Stimulated activated CD8-positive, alpha-beta memory T cell treated with anti-CD3 and anti-CD28 coated beads, Interleukin-15, amount 100 ng/mL, for 1 hour (primary cell): ENCODE measurements at places on chromosomes 1 and 21.

GRCh38 chr1:79585801-79586200, 579.3 kb upstream of the ADGRL4 start:
- DNase-seq: no peak

- no peak for DNase-seq
Observed at GRCh38 chr1:63804829-63805484, 31.1 kb downstream of the ROR1 start.

DNA sequence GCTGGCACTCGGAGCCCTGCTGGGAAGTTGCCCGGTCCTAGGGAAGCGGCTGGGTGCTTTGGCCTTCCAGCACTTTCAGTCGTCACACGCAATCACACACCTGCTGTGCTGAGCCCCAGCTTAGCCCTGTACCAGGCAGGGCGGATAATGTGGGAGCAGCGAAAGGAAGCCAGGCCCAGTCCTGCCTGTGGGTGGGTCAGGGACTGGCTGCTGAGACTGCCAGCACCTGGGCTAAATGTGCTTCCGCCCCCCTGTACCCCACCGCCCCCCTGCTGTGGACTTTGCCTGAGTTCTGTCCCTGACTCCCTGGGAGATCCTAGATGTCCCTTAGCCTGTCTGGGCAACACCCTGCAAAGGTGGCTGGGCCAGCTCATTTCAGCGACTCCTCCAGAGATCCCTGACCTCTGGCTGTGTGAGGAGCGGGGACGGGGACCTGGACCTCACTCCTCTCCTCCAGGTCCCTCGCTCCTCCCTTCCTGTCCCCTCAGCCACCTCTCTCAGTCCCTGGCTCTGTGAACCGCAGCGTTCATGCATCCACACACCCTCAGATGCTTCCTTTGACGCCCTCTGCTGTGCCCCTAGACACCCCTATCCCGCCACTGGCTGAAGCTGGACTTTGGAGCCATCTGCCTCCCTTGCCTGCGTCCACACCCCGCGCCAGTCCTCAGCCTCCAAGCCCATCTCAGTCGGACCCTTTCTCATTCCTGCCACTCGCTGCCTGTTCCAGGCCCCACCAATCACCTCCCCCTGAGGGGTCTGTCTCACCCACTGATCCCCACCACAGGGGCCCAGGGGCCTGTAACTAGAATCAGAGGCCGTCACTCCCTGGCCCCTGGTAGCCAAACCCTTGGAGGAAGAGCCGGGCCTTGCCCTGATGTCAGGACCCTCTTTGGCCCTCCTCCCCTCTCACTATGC, 1.4 kb downstream of the MMEL1 start:
- no peak for DNase-seq

DNA sequence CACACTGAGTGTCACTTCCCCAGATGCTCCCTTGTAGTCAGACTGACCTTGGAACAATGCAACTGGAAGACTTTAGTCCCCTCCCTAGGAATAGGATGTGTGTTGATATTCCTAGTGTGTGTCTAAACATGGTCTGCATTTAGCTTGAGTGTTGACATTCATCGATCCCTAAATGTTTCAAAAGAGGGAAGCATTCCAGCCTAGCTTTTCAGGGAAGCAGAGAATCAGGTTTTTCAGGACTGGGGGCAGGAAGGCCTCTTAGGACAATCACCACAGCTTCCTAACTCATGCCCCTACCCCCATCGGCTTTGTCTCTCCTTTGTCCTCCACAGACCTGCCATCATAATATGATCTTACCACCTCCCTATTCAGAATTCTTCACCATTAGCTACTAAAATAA, 43.4 kb downstream of the NMNAT2 start:
- no peak for DNase-seq

DNA sequence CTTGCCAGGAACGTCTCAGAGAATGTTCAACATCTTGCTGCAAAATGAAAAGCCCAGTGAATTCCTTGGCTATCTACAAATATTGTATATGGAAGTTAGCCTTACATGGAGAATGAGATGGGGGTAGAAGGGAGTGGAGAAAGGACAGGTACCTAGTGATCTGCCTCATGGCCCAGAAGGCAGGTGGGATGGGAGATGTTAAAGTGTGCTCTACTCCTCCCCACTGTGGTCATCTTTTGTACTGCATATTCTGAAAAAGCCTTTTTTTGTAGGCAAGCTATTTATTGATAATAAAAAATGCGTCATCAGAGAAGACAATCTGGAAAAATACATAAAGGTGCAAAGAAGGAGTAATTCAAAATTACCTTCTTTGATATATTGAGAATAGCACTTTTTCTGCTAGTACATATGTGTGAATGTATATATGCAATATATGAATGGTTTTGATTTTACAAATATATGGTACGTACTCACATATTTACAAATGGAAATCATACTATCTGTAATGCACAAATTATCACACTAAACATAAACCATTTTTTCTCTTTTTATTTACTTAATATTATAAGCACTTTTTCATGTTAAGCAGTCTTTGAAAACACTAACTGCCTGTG, 19.1 kb upstream of the SLC5A9 start:
- DNase-seq: no peak

DNA sequence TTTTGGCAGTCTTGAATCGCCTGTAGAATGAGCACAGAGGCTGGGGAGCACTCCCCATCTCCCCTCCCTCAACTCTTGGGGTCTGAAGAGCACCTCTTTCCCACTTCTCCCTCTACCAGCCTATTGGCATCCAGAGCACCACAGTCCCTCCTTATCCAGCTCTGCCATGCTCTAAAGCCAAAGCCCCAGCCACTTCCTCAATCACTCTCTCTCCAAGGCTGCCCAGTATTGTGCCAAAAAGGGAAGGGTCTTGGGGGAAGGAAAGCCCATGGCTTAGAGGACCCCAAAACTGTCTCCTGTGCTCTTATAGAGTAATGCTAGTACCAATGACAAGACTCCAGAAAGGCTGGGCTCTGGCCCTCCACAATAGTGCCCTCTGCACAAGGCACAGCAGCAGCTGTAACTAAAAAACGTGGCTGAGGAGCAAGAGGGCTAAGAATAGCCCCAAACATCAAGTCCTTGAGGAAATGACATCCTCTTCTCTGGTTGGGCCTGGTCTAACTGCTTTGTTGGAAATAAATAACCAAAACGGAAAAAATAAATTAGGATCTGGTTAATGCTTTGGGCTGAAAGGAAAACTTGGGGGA, 28.4 kb downstream of the SLC27A3 start:
- no peak for DNase-seq

DNA sequence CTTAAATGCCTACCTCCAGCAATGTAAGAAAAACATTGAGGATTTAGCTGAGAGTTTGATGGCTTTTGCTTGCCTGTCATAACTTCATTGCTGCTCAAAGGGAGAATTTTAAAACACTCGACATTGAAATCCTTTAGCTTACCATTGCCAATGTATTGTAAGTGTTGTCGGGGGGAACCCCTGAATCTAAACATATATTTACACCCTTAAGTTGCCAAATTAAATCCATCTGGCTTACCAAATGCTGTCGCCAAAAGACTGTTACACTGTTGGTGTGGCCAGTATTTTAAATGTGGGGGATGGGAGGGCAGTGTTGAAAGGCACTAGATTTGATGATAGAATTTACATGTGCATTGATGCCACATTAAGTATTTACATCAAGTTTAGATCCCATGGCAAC, 24.9 kb upstream of the C1orf105 start:
- no peak for DNase-seq

DNA sequence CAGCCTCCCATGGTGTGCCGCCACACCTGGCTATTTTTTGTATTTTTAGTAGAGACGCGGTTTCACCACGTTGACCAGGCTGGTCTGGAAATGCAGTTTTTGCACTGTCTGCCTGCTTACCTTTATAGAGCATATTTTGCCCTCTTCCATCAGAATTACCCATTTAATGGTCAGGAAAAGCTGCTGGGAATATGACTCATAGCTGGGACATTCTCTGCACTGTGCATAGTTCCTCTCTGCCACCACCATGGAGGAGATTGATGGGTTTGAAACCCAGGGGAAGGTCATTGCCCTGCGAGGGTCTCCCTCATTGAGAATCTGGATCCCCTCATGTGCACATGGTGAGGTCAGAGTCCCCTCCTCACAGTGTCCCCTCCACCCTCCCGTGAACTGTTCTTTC, 32.1 kb downstream of the MX1 start:
- DNase-seq: no peak

DNA sequence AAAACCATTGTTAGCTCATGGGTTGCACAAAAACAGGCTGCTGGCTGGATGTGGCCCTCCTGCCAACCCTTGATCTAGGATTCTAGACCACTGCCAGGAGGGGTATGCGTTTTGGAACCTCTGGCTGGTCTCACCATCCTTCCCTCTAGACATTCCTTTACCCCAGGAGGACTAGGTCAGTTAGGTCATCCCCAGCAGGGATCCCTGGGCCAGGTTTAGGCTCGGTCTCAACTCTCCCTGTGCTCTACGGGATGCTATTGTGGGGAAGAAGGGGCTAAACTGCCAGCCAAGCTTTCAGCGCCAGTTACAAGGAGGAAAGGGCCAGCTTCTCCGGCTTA, 22.7 kb downstream of the SLC2A1 start:
- DNase-seq: no peak
